ENCODE measurements at places on chromosomes 3 and 15.

- H3K36me3 ChIP-seq, result no peaks in the 10 kb centered on the region
- DNase-seq, result no peak
- H3K27ac ChIP-seq, result no peak overlapping the region
- peaks cover 18% of the 10 kb centered on the region for H3K4me1 ChIP-seq
- no peak overlapping the region for H3K4me3 ChIP-seq
- H3K27me3 ChIP-seq, result no peaks in the 10 kb centered on the region
Observed at GRCh38 chr3:171328419-171329082, 131.7 kb downstream of the TNIK start.

- H3K4me3 ChIP-seq, result no peak overlapping the region
- H3K4me1 ChIP-seq, result peaks cover 30% of the 10 kb centered on the region
- no peak overlapping the region for H3K27ac ChIP-seq
- H3K36me3 ChIP-seq, result peaks cover 41% of the 10 kb centered on the region
- H3K27me3 ChIP-seq, result no peaks in the 10 kb centered on the region
- DNase-seq, result no peak
Observed at GRCh38 chr15:68186671-68187397, 18.3 kb downstream of the CALML4 start.

- H3K27me3 ChIP-seq, result no peaks in the 10 kb centered on the region
- no peak overlapping the region for H3K4me3 ChIP-seq
- H3K36me3 ChIP-seq, result peaks cover 5% of the 10 kb centered on the region
Observed at GRCh38 chr3:151964743-151965142, 91.3 kb downstream of the SUCNR1 start.

DNA sequence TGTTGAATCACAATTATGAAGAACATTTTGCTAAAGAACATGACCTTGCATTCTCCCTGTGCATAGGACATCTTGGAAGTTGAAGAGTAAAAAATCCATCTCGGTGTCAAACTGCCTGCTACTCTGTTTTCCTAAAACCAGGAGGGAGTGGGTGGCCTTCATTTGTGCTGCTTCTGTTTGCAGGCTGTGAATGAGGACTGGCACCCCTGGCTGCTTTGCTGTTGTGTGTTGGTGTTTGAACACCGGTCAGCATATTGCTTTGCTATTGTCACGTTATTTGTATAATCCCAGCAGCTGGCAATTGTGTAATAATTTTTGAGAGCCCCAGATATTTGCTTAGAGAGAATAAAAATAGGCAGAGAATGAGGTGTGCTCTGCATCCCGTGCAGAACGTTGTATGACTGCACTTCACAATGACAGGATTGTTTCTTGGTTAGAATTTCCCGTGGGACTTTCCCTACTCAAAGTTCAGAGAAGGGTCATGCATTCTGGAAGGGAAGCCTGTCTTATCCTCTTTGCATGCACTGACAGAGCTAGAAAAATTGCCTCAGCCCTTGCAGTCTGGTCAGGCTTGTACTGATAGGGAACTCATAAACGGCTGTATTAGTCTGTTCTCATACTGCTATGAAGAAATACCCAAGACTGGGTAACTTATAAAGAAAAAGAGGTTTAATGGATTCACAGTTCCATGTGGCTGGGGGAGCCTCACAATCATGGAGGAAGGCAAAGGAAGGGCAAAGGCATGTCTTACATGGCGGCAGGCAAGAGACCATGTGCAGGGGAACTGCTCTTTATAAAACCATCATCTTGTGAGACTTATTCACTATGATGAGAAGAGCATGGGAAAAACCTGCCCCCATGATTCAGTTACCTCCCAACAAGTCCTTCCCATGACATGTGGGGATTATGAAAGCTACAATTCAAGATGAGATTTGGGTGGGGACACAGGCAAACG lies 16.3 kb downstream of the SV2B start:
- H3K27ac ChIP-seq, result peak overlapping the region; percentile 79
- peaks cover 14% of the 10 kb centered on the region for H3K4me1 ChIP-seq
- no peak for DNase-seq
- H3K27me3 ChIP-seq, result peaks cover 31% of the 10 kb centered on the region
- no peak overlapping the region for H3K4me3 ChIP-seq

DNA sequence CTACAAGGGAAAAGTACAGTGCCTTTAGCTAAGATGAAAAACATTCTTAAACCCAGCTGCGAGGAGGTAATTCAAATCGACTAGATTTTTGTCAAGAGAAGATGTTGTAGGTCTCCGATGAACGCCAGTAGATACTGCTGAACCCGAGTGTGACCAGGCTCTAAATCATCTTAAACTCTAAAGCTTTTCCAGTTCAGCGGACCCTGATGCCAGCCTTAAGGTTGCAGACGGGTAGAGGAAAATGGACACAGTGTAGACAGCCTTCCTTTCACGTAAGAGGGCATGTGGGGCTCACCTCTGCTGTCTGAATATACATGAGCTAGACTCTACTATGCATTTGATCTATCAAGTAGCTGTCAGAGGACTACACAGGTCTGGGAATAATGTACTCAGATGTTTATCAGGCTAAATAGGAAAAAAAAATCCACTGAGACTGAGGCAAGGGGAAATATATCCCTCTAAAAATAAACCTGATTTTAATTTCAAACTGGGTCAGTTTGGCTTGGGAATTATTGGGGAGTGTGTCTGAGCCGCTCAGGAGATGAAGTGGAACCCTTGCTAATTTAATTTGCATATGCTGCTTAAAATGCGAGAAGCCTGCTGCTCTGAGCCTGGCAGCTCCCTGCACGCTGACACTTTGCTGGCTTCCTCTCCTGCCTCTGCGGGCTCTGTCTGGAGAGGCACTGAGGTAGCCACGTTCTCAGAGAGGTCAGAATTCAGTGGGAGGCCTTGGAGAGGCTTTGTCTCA lies 151.9 kb downstream of the CADPS start:
- DNase-seq, result no peak
- H3K36me3 ChIP-seq, result no peaks in the 10 kb centered on the region
- no peak overlapping the region for H3K27ac ChIP-seq
- no peaks in the 10 kb centered on the region for H3K4me1 ChIP-seq
- peaks cover 58% of the 10 kb centered on the region for H3K27me3 ChIP-seq

DNA sequence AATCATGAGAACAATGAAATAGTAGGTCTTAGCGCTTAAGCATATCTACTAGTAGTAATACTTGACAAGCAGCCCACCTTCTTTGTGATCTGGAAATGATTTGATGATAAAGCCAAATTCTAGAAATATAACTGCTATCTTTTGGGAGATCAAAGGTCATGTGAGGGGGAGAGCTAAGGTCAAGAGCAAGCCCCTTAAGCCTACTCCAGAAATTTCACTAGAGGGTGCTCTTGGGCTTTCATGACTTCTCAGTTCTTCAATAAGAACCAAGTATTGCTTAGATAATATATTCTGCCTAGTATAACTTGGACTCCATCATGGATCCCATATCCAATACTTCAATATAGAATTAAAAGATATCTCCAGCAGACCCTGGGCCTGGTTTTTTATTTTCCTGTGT lies 319.6 kb downstream of the ZBTB20 start:
- no peak for DNase-seq
- H3K4me1 ChIP-seq, result peaks cover 14% of the 10 kb centered on the region

DNA sequence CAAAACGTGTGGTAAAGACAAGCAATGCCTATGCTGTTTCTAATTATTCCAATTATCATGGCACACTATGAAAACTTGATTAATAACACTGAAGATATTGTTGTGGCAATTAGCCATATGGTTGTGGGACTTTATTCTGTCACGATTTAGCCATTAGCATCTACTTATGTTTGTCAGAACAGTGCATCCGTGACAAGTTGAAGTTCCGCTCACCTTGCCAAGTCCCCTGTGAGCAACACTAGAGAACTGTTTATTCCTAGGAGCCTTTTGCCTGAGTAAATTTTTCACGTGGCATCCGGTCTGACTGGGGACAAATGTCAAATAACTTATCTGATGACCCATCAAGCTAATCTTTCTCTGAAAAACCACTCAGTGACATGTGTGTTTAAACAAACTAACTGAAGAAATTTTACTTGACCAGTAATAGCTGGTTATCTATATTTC lies 403.3 kb downstream of the TBC1D5 start:
- H3K27ac ChIP-seq, result no peak overlapping the region
- H3K4me1 ChIP-seq, result peaks cover 3% of the 10 kb centered on the region
- H3K4me3 ChIP-seq, result no peak overlapping the region
- no peaks in the 10 kb centered on the region for H3K27me3 ChIP-seq
- peaks cover 3% of the 10 kb centered on the region for H3K36me3 ChIP-seq

- no peak for DNase-seq
- peaks cover 32% of the 10 kb centered on the region for H3K4me1 ChIP-seq
- no peak overlapping the region for H3K4me3 ChIP-seq
- H3K27ac ChIP-seq, result no peak overlapping the region
- peaks cover 4% of the 10 kb centered on the region for H3K36me3 ChIP-seq
Observed at GRCh38 chr3:132421832-132422231, 4.5 kb downstream of the DNAJC13 start.

DNA sequence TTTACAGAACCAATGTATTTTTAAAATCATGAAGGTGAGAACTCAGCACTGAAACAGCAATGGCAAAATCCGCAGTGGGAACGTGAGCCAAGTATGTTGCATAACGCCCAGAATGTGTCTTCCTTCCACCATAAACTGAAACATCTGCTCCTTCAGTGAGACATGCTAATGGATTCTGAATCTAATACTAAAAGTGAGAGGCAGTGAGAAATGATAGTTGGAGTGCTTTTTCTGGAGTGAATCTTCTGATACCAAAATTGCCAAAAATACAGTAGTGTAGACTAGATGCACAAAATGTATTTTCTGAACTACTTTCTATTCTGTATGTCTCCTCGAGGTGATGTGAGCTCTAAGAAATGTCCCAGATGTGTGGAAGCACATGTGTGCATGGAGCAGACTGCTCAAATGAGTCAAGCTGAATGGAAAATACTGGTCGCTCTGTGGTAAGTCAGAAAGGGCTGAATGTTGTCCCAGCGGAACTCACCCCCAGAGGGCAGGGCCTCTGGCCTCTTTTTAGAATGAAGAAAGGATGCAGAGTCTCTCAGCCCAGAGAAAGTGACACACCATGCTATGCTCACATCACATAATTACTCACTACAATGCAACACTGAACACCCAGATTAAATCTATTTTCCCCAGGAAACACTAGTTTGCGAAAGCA lies 73.0 kb downstream of the ATP10A start:
- DNase-seq, result no peak
- no peaks in the 10 kb centered on the region for H3K4me1 ChIP-seq
- peak overlapping the region; percentile 68 for H3K27ac ChIP-seq
- H3K27me3 ChIP-seq, result peaks cover 15% of the 10 kb centered on the region

DNA sequence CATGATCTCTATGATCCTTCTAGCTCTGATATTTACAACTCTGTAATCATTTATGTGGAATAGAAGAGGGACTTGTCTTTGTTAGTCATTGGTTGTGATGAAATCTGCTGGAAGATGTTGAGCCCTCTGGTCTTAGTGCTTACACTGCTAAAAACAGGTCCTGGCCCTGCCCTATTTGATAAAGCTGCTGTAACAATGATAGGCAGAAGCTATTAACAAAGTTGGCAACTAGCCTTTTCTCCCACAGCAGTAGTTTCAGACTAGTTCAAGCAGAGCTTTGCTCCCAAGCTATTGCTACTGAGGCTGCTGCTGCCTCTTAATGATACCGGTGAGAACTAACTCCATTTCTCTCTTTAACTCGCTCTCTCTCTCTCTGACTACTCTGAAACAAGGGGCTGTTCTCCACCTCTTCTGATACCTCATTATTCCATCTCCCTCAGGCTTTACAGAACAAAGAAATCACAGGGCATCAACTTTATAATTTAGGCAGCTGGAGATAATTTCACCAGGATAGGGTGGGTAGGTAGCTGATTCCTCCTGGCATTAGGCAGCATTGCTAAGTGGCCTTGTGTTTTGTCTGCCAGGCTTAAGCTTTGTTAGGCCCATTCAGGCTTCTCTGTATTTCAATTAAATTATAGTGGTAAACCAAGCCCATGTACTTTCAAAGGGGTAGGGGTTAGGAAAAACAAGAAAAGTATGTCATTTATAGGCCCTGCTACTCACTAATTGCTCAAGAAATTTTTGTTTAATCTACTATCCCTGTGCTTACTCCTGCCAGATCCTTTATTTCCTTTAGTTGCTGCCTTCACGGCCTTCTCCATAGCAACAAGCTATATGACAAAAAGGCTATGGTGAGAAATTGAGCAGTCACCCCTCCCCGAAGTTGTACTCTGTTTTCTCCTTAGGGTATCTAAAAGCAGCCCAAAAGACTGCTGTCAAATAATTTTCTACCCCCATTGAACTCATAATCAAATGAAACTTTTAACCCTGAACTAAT lies 139.6 kb downstream of the RBPMS2 start:
- peak overlapping the region; percentile 90 for H3K27ac ChIP-seq
- no peak for DNase-seq
- H3K36me3 ChIP-seq, result peaks cover 22% of the 10 kb centered on the region
- peaks cover 31% of the 10 kb centered on the region for H3K4me1 ChIP-seq

- peak overlapping the region; percentile 56 for H3K27ac ChIP-seq
- DNase-seq, result no peak
- H3K4me1 ChIP-seq, result peaks cover 32% of the 10 kb centered on the region
- H3K27me3 ChIP-seq, result no peaks in the 10 kb centered on the region
- peak overlapping the region; percentile 88 for H3K4me3 ChIP-seq
Observed at GRCh38 chr15:88912500-88912921, 668 bp downstream of the MFGE8 start.

- H3K27ac ChIP-seq, result no peak overlapping the region
- no peak overlapping the region for H3K4me3 ChIP-seq
- H3K36me3 ChIP-seq, result no peaks in the 10 kb centered on the region
Observed at GRCh38 chr3:74510261-74510818, 104.1 kb downstream of the CNTN3 start.

DNA sequence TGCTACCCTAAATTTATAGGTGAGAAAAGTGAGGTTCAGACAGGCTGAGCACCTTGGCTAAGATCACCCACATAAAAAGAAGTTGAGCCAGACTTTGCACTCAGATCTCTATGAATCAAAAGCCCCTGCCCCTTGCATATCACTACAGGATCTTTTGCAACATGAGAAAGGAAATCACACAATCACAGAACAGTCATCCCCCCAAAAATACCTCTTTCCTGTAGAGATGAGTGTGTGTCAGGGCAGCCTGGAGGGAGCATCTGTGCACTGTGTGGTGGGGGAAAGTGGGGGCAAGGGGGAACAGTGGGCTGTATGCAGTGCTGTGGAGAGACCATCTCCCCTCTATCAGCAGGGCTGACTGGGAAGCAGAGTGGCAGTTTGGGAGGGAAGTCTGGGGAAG lies 46.6 kb downstream of the EPHB3 start:
- H3K4me1 ChIP-seq, result peaks cover 44% of the 10 kb centered on the region
- no peak overlapping the region for H3K27ac ChIP-seq
- no peaks in the 10 kb centered on the region for H3K27me3 ChIP-seq
- no peaks in the 10 kb centered on the region for H3K36me3 ChIP-seq
- DNase-seq, result no peak
- no peak overlapping the region for H3K4me3 ChIP-seq
